ENCODE measurements at places on chromosomes 16 and 17.

DNA sequence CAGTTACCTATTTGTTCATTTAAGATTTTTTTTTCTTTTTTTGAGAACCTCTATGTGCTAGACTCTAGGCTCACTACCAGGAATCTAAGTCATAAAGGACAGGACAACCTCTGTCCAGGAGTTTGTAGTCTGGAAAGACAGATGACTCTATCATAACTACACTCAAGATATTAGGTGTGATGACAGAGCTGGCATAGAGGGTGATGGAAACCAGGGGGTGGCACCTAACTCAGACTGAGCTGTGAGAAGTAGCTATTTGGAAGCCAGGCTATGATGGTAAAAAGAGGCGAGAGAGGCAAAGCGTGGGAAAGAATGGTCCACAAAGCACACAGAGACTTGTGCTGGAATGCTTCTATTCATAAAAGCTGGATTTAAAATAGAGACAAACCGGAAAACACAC, 372.3 kb downstream of the SEC14L1 start:
- no peak for DNase-seq

GRCh38 chr16:11409398-11409797, 64.1 kb downstream of the RMI2 start:
- no peak for DNase-seq

GRCh38 chr17:29136998-29137730, 43.0 kb downstream of the MYO18A start:
- DNase-seq: no peak

DNA sequence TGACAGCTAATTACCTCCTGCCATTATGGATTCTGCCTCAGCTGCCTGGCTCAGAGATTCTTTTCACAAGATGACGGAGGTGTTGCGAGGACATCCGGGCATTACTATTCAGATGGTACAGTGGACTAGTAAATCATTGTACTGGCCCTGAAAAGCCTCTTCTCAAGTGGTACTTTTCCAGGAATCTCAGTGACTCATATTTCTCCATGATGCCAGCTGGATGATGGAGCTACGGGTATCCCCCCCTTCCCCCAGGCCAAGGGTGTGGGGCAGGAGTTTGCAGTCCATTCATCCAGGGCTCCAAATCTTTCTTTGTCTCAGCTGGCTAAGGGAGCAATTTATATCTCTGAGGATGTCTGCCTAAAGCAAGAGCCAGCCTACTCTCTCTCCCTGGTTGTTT, 107.7 kb upstream of the GPR139 start:
- DNase-seq: no peak

- DNase-seq: no peak
Measured at GRCh38 chr17:42917236-42917603, 16.6 kb downstream of the G6PC1 start.

GRCh38 chr17:53628011-53628410, 194.7 kb upstream of the KIF2B start:
- DNase-seq: no peak

DNA sequence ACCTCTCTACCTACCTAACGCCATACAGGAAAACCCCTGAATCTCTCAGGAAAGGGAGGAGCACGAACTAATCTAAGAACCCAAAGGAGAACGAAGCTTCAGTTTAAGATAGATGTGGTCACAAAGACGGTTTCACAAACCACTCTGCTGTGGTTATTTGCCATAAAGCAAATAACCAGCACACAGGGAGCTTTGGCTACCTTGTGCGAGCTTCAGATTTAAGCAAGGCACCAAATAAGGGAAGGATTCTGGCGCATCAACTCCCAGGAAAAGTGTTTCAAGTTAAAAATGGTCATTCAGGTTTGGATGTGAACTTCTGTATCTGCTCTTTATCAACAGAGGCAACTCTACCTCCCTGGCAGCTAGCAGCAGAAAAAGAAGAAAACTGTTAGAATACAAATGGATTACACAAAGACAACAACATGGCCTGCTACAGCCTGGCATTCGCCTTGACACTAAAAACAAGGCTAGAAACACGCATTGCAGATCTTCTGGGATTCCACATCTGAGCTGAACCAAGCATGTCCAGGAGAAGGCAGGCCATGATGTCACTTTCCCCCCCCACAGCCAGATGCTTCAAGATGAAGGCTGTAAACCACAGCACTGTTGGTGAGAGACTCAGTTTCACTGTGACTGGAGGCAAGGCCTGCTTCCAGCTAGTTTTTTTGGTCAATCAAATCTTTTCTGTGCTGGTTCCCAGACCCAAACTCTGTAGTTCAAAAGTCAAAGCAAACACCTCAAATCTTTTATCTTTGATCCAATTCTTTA, 43.6 kb downstream of the SMG6 start:
- DNase-seq: no peak

GRCh38 chr16:28606291-28607115, 3.3 kb downstream of the SULT1A1 start:
- DNase-seq: no peak

DNA sequence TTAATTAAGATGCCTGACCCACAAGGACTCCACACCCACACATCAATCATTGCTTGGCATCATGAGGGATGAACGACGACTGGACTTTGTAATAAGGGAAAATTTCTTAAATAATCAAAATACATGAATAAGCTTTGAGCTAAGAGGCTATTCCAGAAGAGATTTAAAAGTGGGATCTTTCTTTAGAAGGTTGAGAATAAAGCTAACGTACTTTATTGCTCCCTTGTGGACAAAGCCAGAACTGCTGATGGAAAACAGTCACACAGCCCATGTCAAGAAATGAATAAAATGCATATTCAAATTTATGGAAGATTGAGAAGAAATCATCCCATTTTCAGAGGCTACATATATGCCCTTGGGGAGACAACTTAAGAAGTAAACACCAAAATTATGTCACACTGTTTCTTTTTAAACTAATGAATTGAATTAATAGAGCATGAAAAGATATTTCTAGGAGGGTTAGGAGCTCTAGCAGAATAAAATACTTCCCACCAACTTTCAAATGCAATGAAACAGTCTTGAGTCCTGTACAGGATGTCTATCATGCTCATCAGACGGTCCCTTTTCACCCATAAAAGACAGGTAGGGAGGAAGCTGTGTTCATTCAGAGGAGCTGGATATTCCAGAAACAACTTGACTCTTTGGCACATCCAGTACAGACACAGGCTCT, 60.2 kb upstream of the PHOSPHO1 start:
- peak; percentile 37 for DNase-seq

- DNase-seq: no peak
Measured at GRCh38 chr16:55390630-55391237, 66.7 kb downstream of the IRX6 start.

DNA sequence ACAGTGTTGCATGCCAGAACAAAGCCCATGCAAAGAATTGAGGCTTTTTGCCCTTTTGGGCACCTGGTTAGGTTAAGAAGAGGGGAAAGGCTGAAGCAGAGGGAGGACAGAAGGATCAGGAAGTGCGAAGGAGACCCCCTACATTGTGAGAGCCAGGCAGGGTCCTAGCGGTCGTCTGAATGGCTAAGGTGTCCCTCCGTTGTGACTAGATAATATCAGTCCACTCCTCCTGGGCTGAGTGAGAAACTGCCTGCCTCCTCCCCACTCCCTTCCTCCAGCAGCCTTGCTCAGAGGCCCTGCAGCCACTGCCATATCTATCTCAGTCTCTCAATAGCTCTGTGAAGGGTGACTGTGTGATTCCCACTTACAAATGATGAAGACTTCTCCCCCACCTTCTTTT, 75.1 kb downstream of the WSB1 start:
- DNase-seq: no peak

- peak; percentile 24 for DNase-seq
Measured at GRCh38 chr17:29138971-29139691, 41.1 kb downstream of the MYO18A start.

DNA sequence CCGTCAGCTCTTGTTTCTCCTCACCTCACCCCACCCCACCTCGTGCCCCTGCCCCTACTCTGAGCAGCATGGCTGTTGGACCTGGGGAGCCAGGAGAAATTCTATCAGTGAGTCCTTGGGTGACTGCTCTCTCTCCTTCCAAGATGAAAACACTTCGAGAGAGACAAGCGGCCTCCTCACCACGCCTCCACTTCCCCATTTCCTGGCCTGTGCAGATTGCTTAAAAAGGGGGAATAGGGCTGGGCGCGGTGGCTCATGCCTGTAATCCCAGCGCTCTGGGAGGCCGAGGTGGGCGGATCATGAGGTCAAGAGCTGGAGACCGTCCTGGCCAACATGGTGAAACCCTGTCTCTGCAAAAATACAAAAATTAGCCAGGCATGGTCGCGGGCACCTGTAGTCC, 9.5 kb downstream of the DLX4 start:
- DNase-seq: no peak

DNA sequence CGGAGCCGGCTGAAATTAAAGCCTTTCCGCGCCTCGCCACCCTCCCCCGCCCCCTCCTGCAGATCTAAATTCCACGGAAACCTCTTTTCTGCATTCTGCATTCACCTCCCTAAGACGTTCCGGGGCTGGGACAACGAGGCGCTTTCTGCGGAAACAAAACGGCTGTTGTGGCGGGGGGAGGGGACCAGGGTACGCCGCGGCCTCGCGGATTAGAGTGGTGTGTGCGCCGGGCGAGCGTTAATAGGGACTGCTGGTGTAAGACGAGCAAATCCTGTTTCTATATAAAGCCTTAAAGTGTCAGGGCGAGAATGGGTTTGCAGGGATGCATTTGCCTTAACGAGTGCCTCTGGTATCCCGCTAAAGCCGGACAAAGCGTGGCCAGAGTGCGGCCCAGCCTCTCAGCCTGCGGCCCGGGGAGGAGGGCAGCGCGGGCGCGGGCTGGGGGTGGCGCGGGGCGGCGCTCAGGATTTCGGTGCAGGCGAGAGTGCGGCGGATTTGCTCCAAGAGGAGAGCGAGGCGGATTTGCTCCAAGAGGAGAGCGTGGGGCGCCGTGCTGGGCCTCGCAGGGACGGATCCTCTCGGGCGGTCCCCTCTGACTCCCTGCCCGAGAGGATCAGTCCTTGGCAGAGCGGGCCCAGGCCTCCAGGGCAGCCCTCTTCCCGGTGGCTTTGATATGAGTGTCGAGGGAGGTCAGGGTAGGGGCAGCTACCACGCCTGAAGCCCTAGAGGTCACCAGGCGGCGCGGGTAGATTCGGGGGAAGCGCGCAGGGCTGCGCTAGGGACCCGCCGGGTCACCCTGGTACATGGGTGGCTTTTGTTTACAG, 5.1 kb downstream of the BAHCC1 start:
- DNase-seq: peak; percentile 43
